ENCODE measurements at places on chromosomes 11 and 22.

DNA sequence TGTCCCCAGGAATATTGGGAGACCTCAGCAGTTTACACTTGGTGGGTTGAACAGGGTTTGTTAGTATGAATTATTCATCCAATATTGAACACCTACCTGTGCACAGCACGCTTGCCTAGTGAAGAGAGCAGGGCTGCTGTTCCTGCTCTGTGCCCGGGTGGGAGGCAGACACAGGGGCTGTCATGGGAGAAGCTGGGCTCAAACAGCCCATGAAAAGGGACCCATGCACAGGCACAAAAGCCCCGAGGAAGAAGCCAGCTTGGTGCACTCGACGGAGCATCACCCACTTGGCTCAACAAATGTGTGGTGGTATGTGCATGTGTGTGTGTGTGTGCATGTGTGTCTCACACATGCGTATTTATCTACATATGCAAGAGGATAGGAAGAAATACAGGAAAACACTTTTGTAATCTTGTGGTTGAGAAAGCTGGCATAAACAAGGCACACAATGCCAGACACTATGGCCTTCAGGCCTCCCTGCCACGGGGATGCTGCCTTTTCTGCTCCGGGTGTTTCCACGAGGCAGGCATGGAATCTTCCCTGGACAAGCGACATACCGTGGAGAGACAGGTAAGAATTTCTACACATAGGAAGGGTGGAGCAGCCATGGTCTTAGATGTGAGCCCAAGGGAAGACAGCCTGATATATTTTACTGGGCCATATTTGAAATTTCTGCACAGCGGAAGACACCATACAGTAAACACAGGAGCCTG is 5.0 kb upstream of the APOBEC3A start:
- DNase-seq, result no peak

GRCh38 chr11:1832211-1832919 is 2.4 kb upstream of the SYT8 start:
- DNase-seq, result no peak

DNA sequence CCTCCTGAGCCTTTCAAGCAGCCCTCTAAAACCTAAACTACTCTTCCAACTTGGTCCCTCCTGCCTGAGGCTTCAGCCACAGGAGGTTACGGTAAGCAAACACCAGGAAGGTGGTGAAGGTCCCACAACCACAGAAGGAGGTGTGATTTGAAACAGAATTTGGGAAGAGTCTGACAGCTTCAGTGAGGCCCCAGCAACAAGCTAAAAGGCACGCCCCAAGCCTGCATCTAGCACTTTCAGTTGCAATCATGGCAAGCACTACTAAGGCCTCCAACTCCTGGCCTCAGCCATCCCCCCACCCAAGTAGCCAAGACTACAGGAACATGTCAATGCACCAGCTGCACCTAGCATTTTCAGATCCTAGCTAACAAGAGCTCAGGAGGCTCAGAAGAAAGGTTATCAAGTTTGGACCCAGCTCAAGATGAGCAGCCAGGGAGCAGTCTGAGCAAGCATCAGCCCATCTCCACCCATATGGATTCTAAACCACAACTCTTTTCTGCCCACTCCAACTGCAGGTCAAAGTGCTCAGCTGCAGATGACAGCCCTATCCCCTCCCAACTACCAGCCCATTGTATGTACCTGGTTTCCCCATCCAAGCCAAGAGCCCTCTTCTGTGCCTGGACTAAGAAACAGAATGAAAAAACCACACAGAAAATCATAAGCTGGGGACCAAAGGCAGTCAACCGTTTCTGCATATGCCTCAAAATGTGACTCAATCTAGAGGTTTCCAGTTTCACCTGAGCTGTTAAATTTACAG is 10.4 kb upstream of the AHNAK start:
- no peak for DNase-seq

GRCh38 chr11:108009497-108010370 is 1.0 kb downstream of the CUL5 start:
- no peak for DNase-seq

- DNase-seq, result no peak
Observed at GRCh38 chr11:76280151-76280881, 74.0 kb upstream of the WNT11 start.

GRCh38 chr11:95799546-95799945 is 9.2 kb downstream of the CEP57 start:
- DNase-seq, result no peak

GRCh38 chr11:30987819-30988218 is 381.7 kb downstream of the DCDC1 start:
- no peak for DNase-seq

- DNase-seq, result peak; percentile 92
Observed at GRCh38 chr11:128894685-128895084, 3.5 kb downstream of the KCNJ5 start.

- DNase-seq, result no peak
Observed at GRCh38 chr11:72534371-72535193, 100.3 kb upstream of the CLPB start.

DNA sequence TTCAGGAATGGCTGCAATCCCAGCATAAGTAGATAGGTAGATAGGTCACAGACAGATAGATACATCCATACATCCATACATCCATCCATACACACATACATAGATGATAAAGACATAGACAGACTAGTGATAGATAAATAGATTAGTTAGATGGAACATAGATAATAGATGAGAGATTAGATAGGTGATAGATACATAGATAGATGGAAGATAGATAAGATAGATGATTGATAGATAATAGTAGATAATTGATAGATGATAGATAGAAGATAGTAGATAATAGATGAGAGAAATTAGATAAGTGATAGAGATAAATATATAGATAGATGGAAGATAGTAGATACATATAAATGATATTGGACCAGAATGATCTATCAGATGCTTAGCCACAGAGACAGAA is 28.3 kb upstream of the LRRC55 start:
- DNase-seq, result no peak

- no peak for DNase-seq
Observed at GRCh38 chr22:45731798-45732495, 60.3 kb downstream of the ATXN10 start.

GRCh38 chr11:59283825-59284772 is 71.4 kb upstream of the MPEG1 start:
- no peak for DNase-seq

DNA sequence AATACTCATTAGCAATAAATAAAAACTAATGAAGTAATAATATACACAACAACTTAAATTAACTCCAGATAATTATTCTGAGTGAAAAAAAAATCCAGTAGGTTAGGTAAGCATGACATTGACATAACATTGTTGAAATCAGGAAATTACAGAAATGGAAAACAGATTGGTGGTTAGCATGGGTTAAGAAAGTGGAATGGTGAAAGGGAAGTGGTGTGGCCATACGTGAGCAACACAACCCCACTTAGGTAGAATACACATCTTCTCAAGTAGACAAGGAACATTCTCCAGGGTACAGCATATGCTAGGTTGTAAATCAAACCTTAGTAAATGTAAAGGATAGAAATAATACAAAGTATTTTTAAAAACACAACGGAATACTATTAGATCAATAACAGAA is 30.2 kb upstream of the CLTCL1 start:
- DNase-seq, result no peak

DNA sequence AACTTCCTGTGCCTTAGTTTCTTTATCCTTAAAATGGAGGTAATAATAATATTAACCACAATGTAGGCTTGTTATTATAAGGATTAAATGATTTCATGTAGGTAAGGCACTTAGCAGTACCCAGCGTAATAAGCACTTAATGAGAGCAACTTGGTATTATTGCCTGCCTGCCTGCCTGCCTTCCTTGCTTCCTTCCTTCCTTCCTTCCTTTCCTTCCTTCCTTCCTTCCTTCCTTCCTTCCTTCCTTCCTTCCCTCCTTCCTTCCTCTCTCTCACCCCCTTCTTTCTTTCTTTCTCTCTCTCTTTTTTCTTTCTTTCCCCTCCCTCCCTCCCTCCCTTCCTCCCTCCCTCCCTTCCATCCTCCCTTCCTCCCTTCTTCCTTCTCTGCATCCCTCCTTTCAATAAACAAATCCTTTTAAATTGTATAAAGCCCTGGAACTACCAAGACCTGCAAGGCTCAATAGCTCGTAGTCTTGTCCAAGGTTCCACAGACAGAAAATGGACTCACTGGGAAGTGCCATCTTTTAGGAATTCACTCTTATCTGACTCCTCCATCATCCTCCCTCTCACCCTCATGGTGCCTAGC is 20.7 kb upstream of the TIMP3 start:
- no peak for DNase-seq

DNA sequence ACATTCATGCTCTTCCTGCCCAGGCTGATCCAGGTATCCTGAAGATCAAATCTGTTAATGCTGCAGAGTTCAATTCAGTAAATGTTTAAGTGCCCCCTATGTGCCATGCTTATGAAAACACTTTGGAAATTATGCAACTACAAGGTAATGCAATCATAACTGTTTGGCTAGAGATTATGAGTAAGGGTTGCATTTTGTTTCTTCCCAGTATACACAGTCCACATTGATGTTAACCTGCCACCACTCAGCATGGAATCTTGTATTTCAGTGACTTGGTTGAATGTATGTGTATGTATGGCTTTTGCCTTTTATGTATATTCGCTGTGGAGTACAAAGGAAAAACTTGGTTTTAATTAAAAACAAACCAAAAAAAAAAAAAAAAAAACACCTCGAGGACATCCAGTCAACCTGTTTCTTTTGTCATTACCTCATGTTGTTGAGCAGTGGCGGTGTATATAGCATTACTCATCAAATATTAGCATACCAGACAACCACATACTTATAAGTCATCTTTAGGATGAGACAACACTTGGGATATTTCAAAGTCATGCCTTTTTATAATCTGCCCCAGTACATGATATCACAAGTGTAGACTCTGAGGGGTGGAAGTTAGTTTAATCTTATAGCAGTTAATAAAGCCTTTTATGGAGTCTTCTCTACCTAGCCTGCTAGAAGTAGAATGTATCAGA is 86.1 kb upstream of the HORMAD2 start:
- no peak for DNase-seq

DNA sequence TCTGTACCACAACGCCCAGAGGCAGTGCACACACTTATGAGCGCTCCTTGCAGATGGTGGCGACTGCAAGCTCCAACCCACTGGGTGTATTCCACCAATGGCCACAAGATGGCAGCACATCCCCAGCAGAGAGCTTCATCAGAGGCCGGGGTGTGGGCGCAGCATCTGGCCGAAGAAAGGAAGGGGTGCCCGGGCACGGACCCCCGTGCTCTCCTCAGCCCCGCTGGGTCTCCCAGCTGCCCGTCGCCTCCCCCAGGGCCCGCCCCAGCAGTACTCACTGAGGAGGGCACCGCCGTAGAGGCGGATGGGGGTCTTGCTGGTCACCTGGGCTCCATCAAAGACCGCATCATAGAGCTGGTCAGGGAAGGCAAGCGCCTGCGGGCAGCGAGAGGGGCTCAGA is 14.2 kb downstream of the TP53I11 start:
- DNase-seq, result peak; percentile 80

DNA sequence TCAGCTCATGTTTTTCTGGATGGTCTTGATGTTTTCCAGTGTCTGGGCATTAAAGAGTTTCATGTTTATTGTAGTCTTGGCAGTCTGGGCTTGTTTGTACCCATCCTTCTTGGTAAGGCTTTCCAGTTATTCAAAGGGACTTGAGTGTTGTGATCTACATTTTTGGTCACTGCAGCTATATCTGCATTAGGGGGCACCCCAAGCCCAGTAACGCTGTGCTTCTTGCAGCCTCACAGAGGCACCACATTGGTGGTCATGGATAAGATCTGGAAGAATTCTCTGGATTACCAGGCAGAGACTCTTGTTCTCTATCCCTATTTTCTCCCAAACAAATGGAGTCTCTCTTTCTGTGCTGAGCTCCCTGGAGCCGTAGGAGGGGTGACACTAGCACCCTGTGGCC is 451.5 kb upstream of the FAT3 start:
- DNase-seq, result no peak

DNA sequence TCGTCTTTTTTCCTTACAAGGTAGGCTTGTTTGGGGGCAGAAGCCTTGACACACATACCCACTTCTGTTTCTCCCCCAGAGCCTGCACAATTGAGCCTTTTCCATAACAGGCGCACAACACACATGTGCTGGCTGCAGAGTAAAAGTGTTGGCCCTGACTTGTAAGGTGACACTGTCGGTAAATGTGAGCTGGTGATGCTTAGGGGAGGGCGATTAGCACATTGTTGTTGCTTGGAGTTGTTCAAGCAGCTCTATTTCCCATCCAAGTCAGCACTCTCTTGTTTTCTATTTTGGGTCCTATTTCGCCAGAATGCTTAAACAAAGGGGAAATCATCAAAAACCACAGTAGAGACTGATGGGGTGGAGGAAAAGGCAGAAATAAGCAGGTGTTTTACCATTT is 51.9 kb upstream of the PTPRJ start:
- DNase-seq, result no peak

- DNase-seq, result no peak
Observed at GRCh38 chr11:64156235-64157011, 9.5 kb downstream of the MACROD1 start.

DNA sequence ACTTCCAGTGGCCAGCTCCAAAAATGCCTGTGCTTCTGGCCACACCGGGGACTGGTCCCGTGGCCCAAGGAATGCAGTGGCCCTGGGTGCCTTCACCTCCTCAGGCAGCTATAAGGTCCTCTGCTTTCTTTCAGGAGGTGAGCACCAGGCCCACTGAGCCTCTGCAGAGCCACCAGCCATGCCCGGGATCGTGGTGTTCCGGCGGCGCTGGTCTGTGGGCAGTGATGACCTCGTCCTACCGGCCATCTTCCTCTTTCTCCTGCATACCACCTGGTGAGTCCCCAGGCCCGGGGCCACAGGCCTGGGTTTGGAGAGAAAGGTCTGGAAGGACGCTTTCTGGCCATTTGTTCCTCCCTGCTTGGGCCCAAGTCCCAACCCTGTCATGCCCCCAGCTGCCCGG is 32.5 kb upstream of the MYRF start:
- no peak for DNase-seq
